ENCODE measurements at places on chromosomes 5 and 9. TPM values are rescaled to one million over a fixed set of nuclear protein-coding genes. Genes with fewer than 3 reads are reported as not detected.
A peak's percentile ranks its signal among the peaks of the same experiment; 100 is the strongest.

- DNase-seq: no peak
Observed at GRCh38 chr5:111742177-111742994, 14.6 kb downstream of the NREP start.

DNA sequence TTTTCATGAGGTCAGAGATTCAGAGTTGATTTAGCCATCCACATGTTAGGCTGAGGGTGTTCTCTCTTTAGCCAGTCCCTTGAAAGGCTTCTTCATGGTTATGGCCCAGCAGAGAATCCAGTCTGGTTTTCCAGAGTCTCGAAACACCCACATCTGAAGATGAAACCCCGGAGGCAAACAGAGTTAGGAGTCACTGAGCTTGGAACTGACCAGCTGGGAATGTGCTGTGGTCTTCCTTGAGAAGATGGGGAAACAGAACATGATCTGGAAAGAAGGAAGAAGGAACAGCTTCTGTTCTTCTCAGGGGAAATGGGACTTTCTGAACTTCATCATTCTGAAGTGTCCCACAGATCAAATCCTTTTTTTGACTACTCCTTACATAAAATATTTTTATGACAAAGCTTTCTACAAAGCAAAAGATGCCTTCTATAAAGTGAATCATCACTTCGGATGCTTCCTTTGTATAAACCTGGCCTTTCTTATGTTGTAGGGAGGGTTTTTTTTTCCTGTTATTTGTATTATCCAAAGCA lies 45.4 kb downstream of the ZNF618 start:
- no peak for DNase-seq

DNA sequence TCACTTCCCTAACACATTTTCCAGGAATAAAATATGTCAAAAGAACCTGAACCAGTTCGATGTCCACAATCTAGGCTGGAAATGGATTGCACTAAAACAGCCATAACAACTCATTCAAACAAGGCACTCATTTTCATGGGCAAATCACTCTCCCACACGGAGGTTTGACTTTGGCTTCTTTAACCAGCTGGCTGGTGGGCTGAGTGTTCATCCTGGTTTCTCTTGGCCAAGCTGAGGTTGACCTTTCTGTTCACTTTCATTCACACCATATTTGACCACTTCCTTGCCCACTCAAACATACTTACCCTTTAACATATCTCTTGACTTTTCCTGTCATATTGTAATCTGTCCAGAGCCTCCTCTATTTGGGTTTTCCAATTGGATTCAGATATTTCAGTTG lies 5.4 kb downstream of the IL7R start:
- DNase-seq: no peak

DNA sequence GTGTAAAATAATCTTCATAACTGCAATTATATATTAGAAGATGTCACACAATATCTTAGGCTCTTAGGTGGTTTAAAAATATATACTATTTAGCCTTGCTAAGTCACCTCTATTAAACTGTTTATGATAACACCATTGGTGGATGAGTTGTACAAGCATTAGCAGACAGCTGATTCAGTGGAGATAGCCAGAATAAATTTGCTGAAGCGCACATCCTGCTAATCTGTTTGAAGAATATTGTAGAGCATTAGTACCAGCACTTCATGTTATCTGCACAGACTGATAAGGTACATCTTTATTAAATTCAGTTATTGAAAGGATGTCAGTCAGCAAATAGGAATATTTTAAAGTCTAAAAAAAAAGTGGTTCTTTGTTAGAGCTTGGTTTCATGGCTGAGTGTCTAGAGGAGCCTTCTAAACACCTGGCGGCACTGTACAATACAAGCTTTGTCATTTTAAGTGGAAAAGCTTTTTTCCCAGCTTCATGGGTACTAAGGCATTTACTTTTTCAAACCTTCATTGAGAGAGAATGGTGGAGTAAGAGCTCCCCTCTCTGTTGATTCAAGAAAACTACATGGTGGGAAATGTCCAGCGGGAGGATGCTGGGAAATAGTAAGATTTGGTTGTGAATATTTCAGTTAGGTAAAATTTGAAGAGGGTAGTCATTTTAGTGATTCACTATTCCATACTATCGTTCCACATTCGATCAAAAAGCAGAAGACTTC lies 275.1 kb downstream of the SLF1 start:
- no peak for DNase-seq

DNA sequence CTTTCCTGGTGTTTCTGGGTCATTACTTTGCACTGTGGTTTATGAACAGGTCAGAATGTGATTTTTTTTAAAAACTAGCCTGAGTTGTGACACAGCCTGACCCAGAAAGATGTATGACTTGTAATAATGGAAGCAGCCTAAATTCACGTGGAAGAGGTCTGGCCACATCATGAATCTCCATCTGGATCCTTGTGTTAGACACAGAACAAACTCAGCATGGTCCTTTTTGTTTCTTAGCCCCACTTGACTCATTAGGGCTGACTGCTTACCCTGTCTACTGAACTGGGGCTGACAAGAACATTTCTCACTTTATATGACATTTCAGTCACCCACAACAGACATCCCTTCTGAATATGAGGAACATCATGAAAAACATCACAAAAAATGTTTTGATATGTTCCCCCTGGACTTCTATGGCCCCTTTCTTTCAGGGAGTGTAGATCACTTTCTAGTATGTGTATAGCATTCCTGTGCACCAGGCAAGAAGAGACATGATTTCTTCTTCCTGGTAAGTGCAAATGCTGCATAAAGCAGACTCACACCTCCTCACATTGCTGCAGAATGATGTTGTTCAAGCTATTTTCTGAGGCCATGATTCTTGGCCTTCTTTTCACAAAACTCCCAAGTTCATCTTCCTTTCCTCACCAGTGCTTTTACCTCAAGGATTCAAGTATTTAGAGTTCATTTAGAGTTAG lies 52.3 kb downstream of the ZNF622 start:
- no peak for DNase-seq

DNA sequence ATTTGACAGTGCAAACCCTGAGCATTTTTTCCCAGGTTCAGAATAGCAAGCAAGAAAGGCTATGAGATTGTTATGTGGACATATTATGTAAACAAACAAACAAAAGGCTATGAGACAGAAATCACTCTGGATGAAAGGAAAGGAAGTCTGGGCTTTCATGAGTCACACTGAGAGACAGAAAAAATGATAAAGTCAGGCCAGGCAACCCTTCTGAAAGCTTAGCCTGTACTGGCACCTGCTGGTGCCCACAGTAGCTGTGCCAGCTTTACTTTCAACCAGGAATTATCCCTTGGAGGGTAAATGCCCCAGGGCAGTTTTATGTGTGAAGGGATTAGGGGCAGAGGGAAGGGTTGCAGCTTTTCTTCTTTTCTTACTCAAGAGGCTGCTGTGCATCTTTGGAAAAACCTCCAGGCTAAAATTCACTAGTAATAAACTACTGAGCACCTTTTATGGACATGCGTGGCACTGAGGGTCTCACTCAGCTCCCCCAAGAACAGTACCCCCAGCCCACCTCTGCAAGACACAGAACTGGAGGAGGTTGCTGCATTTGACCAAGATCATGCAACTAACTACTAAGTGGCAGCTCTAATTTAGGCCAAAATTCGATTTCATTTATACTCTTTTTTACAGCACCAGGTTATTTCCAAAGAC lies 41.7 kb downstream of the ACTL7B start:
- DNase-seq: no peak

DNA sequence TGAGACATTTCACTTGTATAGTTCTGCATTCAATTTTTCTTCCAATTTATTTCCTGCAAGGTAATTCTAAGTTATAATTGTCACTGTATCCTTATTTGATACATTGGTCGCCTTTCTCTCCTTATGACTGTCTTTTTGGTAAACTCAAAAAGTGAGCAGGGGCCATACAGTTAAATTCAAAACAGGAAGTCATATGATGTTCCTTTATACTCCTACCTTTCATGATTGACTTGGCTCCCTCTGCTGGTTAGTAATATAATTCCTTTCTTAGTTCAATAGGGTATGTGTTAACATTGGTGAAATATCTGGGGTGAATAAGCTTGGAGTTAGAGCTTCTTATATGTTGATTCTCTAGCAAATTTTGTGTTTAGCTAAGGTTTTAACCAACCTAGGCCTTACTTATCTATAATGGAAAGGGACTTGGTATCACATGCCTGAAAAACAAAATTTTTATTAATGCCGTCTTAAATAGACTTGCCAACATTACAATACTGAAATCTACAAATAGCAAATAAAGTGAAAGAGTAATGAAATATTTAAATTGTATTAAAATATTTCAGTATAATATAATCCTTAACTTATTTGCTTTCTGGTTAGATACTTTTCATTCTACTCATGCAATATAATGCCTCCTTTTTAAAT lies 6.0 kb upstream of the NIPBL start:
- peak; percentile 91 for DNase-seq

GRCh38 chr9:86175223-86175622 lies 75.9 kb upstream of the GOLM1 start:
- DNase-seq: no peak

DNA sequence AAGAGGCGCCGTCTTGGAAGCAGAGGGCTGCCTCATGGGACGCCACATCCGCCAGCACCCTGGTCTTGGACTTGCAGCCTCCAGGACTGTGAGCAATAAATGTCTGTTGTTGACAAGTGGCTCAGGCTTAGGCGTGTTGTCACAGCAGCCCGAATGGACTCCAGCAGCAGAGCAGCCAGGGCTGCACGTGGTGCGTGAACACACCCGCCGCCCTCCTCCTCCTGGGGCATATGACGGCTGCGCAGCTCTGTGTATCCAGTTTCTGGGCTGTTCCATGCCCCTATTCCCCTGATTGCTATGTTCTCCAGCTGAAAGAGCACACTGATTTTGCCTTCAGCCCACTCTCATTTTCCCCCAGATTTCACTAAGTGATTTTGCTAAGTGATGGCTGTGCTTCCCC lies 36.0 kb upstream of the CLPTM1L start:
- no peak for DNase-seq

The GPR150 gene
- 0.51 TPM for total RNA-seq

DNA sequence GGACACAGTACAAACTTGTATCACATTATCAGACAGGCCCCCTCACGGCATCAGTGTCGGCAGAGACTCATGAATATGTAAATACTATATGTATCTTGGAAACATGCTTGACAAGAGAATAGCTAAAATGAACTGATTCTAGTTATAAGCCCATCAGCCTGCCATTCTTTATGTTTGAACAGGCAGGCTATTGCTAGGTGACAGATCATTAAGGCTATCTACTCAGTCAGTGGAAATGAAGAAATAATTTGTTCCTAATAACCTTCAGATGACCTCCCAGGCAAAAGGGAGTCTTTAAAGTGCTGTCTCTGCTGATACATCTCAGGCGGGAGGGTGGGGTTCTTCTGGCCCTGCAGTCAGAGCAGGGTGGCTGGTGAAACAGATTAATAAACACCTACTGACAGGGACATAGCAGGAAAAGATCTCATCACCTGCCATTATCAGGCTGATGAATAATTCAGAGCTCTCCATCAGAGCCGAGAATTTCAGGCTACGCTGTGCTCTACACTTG lies 394.2 kb downstream of the RASEF start:
- DNase-seq: no peak

DNA sequence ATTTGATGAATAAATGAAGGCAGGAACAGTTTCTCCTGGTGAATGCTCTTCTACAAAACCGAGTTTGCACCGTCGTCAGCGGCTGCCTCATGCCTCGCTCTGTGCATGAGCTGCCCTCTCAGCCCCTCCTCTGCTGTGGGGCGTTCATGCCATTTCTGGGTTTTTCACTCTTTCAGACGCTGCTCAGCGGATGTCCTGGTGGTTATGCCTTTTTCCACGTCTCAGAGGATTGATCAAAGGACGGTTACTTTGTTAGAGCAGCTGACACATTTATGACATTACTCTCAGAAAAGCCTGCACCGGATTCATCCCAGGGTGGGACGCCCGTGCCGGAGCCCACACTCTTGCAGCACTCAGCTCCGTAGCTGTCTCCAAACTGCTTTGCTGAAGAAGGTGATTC lies 195.9 kb upstream of the PPP1R26 start:
- no peak for DNase-seq

The PSAT1 gene
- total RNA-seq: 173 TPM

GRCh38 chr5:73962801-73963425 lies 336.9 kb downstream of the ARHGEF28 start:
- no peak for DNase-seq

The NRARP gene
- total RNA-seq: 1.4 TPM

The IL5 gene
- not detected for total RNA-seq

DNA sequence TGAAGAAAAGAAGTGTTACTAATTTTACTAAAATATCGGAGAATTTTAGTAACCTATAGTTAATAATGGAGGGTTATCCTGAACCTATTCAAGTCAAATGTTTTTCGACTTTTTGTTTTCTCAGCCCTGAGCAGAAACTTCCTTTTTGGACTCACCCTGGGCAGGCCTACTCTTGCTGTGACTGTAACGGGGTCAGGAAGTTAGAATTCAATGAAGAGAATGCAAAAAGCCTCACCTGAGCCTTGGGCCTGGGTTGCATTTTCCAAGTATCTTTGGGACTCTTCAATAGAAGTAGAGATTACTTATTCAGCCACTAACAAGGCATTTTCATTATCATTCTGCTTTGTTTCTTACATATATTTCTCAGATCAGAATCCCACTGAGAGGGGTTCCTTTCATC lies 405.3 kb downstream of the TLR4 start:
- DNase-seq: no peak

DNA sequence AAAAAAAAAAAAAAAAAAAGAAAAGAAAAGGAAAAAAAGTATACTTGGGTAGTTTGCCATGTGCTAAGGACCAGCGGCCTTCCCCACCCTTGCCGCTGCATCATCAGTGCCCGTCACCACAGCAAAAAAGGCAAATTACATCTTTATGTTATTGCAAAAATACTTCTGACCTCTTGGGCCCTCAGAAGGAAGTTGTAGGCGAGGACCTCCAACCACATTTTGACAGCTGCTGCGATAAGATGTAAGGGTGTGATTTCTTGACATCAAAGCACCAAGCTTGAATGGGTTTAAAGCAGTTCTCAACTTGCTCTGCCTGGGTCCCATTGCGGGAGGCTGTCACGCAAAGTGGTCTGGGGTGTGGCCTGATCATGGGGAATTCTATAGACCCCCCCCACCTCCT lies 39.2 kb downstream of the DMRT1 start:
- DNase-seq: no peak

The REEP2 gene
- 1.8 TPM for total RNA-seq

DNA sequence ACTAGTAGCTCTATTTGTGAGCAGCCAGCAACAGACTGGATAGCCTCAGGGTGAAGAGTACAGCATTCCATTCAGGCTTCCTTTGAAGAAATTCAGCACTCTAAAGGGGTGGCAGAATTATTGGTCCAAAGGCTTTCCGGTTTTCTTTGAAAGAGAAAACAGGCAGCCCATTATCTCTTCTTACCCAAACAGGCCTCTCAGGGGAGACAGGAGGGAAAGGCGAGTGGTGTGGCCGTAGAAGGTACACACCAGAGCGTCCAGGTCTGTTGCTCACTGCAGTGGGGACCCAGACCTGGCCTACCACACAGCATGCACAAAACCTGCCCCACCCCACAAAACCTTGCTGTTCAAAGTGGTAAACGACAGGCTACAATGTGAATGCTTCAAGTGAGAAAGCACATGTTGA lies 83.3 kb downstream of the ZNF608 start:
- DNase-seq: no peak

The IL3 gene
- total RNA-seq: not detected

The SLC2A6 gene
- 32.0 TPM for total RNA-seq

Data from Karpas-422 (cell line).